ENCODE measurements at places on chromosomes 4 and X.

GRCh38 chr4:122636697-122637096 is 15.8 kb upstream of the IL21 start:
- DNase-seq, result no peak

GRCh38 chr4:78556665-78557064 is 5.1 kb downstream of the ANXA3 start:
- peak; percentile 55 for DNase-seq

DNA sequence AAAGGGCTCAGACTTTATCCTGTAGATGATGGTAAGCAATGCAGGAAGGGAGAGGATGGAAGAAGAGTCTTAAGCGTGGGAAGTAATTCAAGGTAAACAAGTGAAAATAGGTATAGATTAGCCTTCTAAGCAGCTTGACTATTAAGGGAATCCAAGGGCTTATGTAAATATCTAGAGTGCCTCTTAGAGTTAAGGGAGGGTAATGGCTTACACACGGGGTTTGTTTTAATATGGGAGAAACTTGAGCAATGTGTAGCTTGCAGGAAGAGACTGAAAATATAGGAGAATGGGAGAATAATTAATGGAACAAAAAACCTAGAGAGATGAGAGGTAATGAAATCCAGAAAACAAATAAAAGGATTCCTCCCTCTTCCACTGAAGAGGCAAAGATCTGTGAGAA is 12.8 kb upstream of the SAP30 start:
- no peak for DNase-seq

- DNase-seq, result no peak
Measured at GRCh38 chrX:105263801-105264200, 43.3 kb upstream of the TEX13A start.

DNA sequence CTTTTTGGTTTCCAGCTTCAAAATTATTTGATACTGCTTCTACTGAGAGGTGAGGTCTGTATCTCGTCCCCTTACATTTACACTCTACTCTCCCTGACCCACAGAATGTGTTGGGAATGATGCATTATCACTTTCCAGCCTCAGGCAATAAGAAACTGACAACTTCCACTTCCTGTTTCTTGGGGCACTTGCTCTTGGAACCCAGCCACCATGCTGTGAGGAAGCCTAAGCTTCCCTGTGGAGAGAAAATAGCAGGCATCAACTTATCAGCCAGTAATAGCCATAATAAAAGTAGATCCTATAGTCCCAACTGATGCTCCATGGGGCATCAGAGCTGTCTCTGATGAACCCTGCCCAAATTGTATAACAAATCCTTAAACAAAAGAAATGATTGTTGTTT is 32.6 kb downstream of the RELL1 start:
- peak; percentile 37 for DNase-seq

DNA sequence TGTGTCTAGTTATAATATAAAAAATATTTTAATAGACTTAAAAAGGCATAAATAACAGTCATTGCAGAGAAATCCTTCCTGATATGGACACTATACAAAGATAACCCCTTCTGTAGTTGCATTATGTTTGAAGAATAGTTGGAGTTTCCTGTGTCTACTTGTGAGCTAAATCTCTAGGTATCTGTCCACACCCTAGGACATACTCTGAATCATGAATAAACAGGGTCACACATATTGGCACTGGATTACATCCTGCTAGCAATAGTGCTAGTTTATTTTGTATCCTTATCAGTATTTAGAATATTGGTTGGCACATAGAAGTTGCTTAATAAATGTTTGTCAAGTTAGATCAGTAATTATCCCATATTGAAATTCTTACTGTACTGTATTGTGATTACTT is 173.9 kb downstream of the GRXCR1 start:
- peak; percentile 21 for DNase-seq

GRCh38 chrX:38052096-38052495 is 45.7 kb downstream of the SYTL5 start:
- peak; percentile 86 for DNase-seq

- peak; percentile 51 for DNase-seq
Measured at GRCh38 chr4:147732518-147733235, 789 bp downstream of the ARHGAP10 start.

DNA sequence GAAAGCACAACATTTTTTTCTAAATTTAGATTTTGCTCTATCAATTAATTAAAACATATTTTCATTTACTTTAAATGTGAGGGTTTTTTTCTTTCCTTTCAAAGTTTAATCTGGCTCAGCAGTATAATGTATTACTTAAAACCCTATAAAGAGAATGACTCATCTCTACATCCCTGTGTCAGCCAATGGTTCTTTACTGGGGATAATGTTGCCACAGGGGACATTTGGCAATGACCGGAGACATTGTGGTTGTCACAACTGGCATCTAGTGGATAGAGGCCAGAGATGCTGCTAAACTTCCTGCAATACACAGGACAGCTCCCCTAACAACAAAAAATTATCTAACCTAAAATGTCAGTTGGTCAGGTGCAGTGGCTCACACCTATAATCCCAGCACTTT is 53.8 kb downstream of the SYNPO2 start:
- peak; percentile 31 for DNase-seq

GRCh38 chrX:153897899-153898298 is 6.6 kb upstream of the AVPR2 start:
- no peak for DNase-seq

DNA sequence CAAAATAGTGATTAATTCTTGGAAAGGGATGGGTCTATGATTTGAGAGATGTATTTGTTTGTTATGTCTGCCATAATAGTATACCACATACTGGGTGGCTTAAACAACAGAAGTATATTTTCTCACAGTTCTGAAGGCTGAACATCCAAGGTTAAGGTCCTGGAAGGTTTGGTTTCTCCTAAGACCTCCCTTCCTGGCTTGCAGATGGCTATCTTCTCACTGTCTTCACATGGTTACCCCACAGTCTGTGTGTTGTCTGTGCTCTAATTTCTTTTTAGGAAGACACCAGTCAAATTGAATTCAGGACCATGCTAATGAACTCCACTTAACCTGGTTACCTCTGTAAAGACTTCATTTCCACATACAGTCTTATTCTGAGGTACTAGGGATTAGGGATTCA is 25.6 kb downstream of the CXCL2 start:
- no peak for DNase-seq

DNA sequence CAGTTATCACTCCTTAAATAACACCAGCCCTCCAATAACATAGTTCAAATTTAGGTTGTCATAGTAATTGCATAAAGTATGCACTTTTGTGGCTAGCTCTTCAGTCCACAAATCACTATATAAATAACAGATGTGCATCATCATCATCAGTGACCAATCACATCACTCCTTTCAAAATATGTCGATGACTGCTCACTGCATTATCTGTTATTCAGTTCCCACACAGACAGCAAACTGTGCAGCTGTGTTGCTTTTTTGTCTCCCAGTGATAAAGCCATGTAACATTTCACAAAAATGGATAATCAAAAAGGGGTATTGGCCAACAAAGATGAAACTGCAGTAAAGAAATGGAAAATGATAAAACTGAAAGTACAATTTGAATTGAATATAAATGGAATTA is 205.4 kb downstream of the DCLK2 start:
- DNase-seq, result peak; percentile 30
